ENCODE measurements at places on chromosomes 4 and X.
A peak's percentile ranks its signal among the peaks of the same experiment; 100 is the strongest.

- DNase-seq, result peak; percentile 80
Observed at GRCh38 chr4:84258905-84259830, 239.9 kb downstream of the NKX6-1 start.

DNA sequence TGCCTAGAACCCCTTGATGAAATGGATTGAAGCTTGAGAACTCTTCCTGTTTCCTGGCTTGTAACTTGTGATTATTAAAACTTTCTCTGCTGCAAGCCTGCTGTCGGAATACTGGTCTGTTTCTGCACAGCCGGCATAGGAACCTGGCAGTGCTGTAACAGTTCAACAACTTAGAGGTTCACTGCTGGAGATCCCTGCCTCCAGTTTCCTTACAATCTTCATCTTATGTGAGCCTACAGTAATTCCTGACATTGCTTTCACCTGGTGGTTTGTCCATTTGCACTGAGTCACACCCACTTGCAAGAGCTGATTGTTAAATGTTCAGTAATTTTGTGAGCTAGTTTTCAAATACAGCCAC is 1.3 kb upstream of the SEPSECS start:
- DNase-seq, result no peak

DNA sequence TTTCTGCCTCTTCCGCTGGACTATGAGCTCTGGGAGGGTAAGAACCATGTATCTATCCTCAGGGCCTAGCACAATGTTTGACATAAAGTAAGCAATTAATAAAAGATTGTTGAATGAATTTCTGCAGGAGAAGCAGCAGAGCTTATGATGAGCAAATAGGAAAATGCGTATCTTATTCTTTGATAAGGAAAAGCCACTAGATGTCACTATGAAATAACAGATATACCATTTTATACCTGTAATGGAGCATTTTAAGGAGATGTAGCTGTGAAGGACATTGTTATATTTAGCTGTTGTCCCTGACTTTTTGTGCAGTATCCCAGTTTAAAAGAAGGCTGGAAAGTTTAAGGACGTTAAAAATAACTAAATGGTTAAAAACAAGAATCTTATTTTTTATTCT is 147.2 kb upstream of the MBNL3 start:
- peak; percentile 3 for DNase-seq

- DNase-seq, result no peak
Observed at GRCh38 chr4:181971973-181972372, 271.2 kb upstream of the TENM3 start.

DNA sequence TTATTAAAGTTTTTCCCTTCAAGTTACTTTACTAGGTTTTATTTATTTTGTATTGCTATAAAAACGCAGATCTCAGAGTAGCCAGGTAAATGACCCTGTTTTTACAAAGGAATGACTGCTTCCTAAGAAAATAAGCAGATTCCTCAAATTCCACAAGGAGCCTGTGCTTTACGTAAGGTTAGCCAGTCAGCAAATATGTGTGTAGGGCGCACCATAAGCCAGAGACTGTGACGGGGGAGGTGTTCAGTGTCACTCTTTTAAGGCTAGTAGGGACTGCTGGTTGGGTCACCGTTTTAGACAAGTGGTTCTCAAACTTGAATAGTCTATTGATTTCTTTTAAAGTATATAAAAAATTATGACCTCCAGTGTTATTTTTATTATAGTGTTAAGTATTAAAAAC is 119.9 kb downstream of the ANK2 start:
- DNase-seq, result peak; percentile 86

GRCh38 chr4:140346136-140346535 is 27.3 kb upstream of the SCOC start:
- peak; percentile 21 for DNase-seq

GRCh38 chrX:140933874-140934655 is 68.3 kb upstream of the SPANXB1 start:
- no peak for DNase-seq

GRCh38 chrX:46642145-46642544 is 68.6 kb downstream of the CHST7 start:
- DNase-seq, result peak; percentile 36

DNA sequence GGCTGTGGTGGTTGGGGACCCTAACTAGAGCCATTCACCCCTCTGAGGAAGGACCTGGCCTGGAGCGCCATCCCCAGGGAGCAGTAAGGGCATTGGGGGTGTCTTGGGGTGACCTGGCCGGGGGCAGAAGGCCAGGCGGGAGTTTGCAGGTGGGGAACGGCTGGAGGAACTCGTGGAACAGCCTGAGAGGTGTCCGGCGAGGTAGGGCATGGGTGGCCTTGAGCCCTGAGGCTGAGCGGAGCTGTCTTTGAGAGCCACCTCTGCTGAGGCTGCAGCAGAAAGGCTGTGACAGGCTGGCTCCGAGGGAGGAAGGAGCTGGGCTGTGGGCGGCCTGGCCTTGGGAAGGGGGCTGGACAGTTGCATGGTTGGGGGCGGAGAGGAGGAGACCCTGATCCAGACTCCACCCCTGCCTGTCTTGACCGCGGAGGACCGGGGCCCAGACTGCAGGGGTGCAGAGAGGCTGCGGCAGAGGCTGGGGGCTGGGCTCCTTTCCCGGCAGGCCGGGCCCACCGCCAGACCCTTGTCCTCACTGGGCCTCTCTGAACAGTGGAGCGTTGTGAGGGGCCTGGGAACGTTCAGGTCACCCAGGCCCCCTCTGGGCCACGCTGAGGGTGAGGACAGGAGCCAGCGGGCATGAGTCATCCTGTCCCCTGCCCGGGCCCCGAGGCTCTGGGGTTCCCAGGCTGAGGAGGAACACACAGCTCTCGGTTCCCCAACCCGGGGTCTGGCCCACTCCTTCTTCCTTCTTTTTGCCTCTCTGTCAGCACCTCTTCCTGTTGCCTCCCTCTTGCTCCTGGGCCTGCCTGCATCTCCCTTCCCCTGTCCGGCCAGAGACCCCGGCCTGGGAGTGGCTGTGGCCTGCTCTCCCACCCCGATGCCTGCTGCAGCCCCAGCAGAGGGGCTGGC is 8.1 kb downstream of the SH3BP2 start:
- DNase-seq, result peak; percentile 80

GRCh38 chr4:91298824-91299223 is 1004.9 kb upstream of the GRID2 start:
- no peak for DNase-seq

GRCh38 chr4:34176609-34177008 is 2067.7 kb downstream of the ARAP2 start:
- DNase-seq, result no peak

DNA sequence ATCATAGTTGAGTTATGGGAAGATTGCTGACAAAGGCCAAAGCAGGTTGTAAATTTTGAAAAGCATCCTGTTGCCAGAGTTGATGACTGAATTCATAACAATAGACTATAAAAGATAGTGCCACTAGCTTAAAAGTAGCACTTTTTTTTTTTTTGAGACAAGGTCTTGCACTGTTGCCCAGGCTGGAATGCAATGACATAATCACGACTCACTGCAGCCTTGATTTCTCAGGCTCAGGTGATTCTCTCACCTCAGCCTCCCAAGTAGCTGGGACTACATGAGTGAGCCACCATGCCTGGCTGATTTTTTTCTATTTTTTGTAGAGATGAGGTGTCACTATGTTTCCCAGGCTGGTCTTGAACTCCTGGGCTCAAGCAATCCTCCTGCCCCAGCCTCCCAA is 122.7 kb downstream of the SPOCK3 start:
- DNase-seq, result no peak

DNA sequence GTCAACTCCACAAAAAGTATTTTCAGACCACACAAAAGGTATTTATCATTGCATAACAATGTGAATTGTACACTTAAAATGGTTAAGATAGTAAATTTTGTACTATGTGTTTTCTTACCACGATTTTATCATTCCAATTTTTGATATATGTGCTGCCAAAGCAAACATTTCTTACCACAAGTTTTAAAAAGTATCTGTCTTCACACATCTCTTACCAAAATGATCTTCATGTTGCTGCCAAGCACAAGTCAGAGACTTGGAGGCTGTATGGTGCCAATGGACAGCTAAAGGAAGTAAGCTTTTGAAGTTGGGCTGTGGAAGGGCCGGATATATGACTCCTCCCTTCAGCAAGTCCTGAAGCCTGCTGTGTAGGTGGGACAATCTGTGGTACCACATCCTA is 67.9 kb downstream of the TMLHE start:
- no peak for DNase-seq

- no peak for DNase-seq
Observed at GRCh38 chr4:188714501-188714900, 575.3 kb downstream of the TRIML1 start.

DNA sequence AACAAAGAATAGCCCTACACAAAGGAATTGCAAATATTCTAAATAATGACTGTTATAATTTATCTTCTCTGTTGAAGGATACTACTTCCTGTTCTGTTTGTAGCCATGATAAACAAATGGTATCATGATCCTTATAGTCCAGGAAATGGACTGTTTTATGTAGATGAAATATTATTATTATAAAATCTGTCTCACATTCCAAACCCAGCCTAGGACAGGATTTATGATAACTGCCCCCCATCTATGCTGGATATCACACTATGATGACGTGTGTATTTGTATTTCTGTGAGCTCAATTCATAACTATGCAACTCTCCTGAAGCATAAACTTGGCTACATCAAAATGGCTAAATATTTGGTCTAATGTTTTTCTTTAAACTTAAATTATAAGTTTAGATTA is 21.3 kb downstream of the DMD start:
- DNase-seq, result no peak

DNA sequence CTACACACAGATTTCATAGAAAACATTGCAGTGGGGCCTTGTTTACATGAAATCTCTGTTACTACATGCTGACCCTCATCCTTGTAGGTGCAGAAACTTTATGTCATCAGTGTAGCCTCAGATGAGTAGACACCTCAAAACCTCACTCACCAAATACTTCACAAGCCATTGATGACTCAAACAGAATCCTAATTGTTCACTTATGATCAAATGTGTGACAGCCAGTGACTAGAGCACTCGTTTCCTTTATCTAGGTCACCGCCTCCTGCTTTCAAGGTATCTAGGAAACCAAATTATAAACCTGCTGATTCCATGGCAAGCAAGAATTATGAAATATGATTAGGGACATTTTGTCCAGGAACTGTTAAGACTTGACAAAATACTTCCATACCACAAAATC is 255.8 kb upstream of the GPRIN3 start:
- DNase-seq, result no peak

DNA sequence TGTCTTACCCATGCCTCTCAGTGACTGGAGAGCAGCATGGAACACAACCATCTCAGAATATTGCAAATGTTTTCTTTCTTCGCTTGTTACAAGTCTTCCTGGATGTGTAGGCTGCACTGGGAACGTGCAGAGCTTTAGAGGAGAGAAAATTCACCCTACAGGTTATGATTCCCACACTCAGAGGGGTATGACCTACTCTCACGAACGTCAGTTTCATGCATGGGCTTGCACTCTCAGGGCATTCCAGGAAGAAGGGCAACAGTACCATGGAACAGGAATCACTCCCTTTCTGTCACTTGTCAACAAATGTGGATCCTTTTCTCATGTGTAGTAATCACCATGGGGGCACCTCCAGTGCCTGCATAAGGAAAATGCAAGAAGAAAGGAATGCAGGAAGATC is 75.8 kb downstream of the NBDY start:
- DNase-seq, result no peak

DNA sequence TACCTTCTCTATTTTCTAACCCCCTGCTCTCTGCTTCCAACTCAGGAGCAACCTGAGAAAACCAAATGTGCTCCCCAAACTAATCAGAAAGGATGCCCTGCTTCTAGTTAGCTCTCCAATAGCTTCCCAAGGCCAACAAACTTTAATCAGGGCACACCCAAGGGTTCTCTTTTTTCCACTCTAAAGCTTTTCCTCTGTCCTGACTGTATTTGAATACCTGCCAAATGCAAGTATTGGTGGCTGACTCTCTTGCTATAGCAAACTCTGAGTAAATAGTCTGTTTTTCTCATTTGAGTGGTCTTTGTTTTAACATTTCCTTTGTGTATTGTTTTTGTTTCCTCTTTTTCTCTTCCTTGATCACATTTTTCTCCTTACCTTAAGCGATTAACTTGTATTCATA is 52.5 kb downstream of the GBA3 start:
- DNase-seq, result no peak
